ENCODE measurements at places on chromosomes 4 and X. TPM values are rescaled to one million over a fixed set of nuclear protein-coding genes. Genes with fewer than 3 reads are reported as not detected.

- no peaks in the 10 kb centered on the region for H3K27me3 ChIP-seq
- H3K36me3 ChIP-seq: no peaks in the 10 kb centered on the region
- no peak for DNase-seq
- H3K4me3 ChIP-seq: no peak overlapping the region
Observed at GRCh38 chr4:7254736-7255487, 62.6 kb downstream of the SORCS2 start.

GRCh38 chr4:174314770-174315169 is 31.1 kb downstream of the CEP44 start:
- no peak for DNase-seq
- no peak overlapping the region for H3K4me3 ChIP-seq
- peaks cover 14% of the 10 kb centered on the region for H3K36me3 ChIP-seq
- H3K4me1 ChIP-seq: peaks cover 4% of the 10 kb centered on the region
- no peaks in the 10 kb centered on the region for H3K27me3 ChIP-seq

DNA sequence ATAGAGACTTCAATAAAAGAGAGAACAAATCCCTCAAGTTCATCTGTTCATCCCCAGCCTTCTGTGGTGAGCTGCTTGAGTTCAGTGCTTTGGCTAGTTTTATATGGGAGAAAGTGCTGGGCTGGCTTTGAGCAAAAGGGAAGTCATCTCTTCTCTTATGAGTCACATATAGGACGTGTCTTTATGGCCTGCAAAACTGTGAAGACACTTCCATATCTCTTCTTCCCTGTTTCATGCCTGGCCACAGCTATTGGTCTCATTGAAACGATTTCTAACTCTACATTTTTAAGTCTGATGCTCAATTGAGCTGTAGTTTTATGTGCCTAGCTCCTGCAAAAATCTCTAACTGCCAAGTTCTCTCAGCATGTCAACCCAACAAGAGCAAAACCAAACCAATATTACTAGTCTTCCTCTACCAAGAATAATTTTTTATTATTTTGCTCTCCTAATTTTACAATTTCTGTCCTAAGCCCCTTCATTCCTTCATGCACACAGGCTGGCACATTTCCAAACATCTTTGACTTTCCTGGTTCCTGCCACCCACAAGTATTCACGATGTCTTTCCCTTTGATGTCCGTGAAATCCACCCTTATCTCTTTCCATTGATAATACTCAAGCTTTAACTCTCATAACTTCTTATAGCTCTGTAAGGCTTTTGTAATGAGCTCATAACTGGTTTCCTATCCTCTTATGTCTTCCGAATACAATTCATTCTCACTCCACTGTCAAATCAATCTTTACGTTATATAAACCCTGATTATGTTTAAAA is 165.3 kb downstream of the BTC start:
- peaks cover 4% of the 10 kb centered on the region for H3K4me1 ChIP-seq
- H3K36me3 ChIP-seq: no peaks in the 10 kb centered on the region

- peaks cover 17% of the 10 kb centered on the region for H3K4me1 ChIP-seq
- DNase-seq: no peak
- peaks cover 5% of the 10 kb centered on the region for H3K27me3 ChIP-seq
- no peak overlapping the region for H3K27ac ChIP-seq
- H3K4me3 ChIP-seq: no peak overlapping the region
Observed at GRCh38 chr4:152686452-152687013, 6.7 kb upstream of the TMEM154 start.

GRCh38 chrX:13659063-13659462 is 6.1 kb downstream of the TCEANC start:
- peaks cover 19% of the 10 kb centered on the region for H3K36me3 ChIP-seq
- no peak for DNase-seq
- H3K27me3 ChIP-seq: no peaks in the 10 kb centered on the region
- H3K27ac ChIP-seq: peak overlapping the region; percentile 88
- peaks cover 7% of the 10 kb centered on the region for H3K4me1 ChIP-seq
- H3K4me3 ChIP-seq: no peak overlapping the region

GRCh38 chr4:35966566-35966965 is 277.7 kb downstream of the ARAP2 start:
- peaks cover 10% of the 10 kb centered on the region for H3K4me1 ChIP-seq
- no peaks in the 10 kb centered on the region for H3K36me3 ChIP-seq
- H3K4me3 ChIP-seq: no peak overlapping the region
- no peak overlapping the region for H3K27ac ChIP-seq
- no peaks in the 10 kb centered on the region for H3K27me3 ChIP-seq

DNA sequence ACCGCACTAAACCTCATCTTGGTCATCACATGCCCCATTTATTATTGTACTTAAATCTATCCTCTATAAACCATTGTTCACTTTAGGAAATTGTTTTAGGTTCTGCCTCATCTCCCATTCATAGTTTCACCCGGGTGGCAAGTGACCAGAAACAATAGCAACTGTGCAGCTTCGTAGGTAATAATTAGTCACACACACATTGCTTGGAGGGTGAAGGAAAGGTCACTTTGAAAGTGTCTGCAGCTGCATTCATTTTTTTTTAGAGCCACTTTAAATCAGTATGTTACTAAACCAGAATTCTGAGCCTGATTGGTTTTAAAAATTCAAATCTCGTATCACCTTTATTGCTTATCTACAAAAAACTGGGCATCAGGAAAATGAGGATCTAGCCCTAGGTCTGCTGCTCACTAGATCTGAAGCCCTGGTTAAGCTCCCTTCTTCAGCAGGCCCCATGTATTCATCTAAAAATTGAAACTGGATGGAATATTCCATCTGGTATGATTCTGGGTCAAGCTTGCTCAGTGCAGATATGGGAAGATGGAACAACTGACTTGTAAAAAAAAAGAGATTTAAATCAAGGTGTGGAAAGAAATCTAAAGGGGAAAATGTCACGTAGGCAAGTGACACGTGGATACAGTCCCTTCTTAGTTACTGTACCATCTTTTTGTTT is 62.4 kb downstream of the LIMCH1 start:
- H3K27ac ChIP-seq: peak overlapping the region; percentile 10
- no peaks in the 10 kb centered on the region for H3K27me3 ChIP-seq
- peaks cover 51% of the 10 kb centered on the region for H3K4me1 ChIP-seq

GRCh38 chrX:46737041-46737440 is 21.9 kb downstream of the SLC9A7 start:
- peaks cover 19% of the 10 kb centered on the region for H3K36me3 ChIP-seq
- no peak for DNase-seq
- H3K4me3 ChIP-seq: no peak overlapping the region
- H3K4me1 ChIP-seq: no peaks in the 10 kb centered on the region

DNA sequence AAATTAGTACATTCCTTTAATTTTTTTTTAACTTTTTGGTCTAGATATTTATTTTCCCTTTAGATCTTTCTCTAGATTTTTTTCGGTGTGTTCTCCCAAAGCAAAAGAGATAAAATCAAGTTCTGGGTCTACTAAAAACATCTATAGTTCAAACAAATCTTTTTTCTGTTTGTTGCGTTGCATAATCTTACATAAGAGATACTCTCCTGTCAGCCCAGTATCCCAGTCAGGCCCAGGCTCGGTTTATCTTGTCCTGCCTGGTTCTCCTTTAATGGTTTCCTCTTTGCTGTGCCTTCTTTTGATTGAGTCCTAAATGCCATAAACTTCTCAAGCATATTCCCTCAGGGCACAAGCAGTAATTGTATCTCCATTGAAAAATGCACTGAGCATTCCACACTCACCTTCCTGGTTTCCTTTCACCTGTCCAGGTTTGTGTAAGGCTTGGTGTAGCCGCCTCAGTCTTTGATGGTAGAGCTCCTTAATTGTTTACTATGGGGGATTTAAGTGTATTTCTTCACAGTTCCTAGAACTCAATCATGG is 104.9 kb downstream of the TMEM131L start:
- peaks cover 19% of the 10 kb centered on the region for H3K4me1 ChIP-seq
- H3K4me3 ChIP-seq: no peak overlapping the region
- H3K27ac ChIP-seq: no peak overlapping the region
- no peaks in the 10 kb centered on the region for H3K27me3 ChIP-seq

DNA sequence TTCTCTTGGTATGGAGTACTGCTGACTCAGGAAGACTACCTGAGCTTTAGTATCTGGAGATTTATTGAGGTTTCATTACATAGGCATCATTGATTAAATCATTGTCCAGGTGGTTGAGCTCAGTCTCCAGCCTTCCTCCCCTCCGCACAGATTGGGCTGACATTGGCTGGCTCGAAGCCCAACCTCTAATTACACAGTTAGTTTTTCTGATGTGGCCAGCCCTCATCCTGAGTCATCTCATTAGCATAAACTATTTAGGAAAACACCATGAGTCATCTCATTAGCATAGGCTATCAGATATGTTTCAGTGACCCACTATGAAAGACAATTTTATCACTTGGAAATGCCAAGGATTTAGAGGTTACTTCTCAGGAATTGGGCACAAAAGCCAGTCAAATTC is 93.9 kb upstream of the ANKRD50 start:
- no peak overlapping the region for H3K4me3 ChIP-seq
- no peak overlapping the region for H3K27ac ChIP-seq
- no peaks in the 10 kb centered on the region for H3K27me3 ChIP-seq
- DNase-seq: no peak
- H3K36me3 ChIP-seq: peaks cover 1% of the 10 kb centered on the region
- peaks cover 8% of the 10 kb centered on the region for H3K4me1 ChIP-seq

DNA sequence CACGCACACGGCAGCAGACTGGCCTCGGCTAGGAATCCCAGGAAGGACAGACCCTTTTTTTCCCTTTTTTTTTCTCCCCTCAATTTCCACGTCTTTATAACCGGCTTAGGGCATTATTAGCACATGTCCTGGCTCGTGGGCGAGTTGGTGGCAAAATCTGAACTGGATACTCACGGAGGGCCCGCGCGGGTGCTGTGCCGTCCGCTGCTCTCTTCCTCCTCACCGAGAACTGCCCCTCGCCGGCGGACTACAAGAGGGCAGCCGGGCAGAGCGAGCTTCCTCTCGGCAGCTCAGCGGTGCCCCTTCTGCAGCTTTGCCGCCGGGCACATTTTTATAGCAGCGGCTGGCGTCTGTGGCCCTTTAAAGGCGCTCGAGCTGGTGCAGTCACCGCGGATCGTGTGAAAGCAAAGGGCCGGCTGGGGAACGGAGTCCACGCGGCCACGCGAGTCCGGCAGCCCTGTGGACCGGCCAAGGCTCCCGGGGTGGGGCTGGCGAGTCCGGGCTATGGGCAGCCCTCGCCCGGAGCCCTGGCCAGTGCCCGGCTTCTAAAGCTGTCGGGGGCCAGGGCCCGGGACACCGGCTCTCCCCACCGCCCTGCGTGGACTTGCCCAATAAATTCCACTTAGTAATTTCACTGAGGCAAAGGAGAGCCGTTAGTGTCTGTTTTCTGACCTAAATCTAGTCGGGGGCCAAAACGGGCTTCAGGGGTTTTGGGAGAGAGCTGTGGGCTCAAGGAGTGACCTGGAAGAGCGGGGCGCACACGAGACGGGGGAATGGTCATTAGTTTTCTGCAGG is 1.3 kb upstream of the CITED1 start:
- H3K4me1 ChIP-seq: peaks cover 21% of the 10 kb centered on the region
- peaks cover 64% of the 10 kb centered on the region for H3K27me3 ChIP-seq
- H3K27ac ChIP-seq: no peak overlapping the region
- no peaks in the 10 kb centered on the region for H3K36me3 ChIP-seq

DNA sequence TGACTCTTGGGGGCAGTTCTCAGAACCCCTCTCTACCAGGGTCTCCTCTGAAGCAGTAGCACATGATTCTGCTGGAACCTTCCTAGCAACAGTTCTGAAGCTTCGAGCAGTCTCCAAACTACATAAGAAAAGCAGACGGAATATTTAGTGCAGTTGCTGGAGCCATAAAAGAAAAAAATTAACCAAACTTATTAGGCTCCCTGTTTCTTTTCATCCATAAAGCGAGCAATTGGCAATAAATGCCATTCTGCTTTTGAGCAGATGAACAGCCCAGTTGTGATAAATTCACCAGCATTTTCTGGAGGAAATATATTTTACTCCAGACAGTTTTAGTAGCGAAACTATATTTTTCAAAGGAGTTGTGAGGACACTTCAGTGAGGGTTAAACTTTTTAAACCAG is 250.1 kb upstream of the BOD1L1 start:
- H3K27me3 ChIP-seq: peaks cover 1% of the 10 kb centered on the region
- no peak overlapping the region for H3K4me3 ChIP-seq
- H3K36me3 ChIP-seq: no peaks in the 10 kb centered on the region
- no peaks in the 10 kb centered on the region for H3K4me1 ChIP-seq
- H3K27ac ChIP-seq: no peak overlapping the region
- DNase-seq: no peak

GRCh38 chrX:9988762-9989161 is 21.6 kb downstream of the CLDN34 start:
- no peaks in the 10 kb centered on the region for H3K4me1 ChIP-seq
- H3K27ac ChIP-seq: no peak overlapping the region
- no peak for DNase-seq
- H3K36me3 ChIP-seq: peaks cover 2% of the 10 kb centered on the region

DNA sequence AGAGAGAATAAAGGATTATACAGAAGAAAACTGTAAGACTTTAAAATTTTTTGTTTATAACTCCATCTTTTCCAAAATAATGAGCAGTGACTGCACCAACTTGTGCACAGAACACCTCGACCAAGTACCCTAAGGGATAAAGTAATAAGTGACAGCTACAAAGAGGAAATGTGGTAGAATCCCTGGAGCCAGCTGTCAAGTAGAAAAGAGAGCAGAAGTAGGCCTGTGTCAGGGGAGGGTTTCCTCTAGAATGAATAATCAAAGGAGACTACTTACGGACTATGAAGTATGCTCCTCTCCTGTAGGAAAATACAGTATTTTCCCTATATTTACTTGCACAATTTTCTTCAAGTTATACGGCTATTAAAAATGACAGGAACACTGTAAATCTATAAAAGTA is 1.2 kb downstream of the EIF1AX start:
- peak overlapping the region; percentile 92 for H3K27ac ChIP-seq
- H3K4me1 ChIP-seq: peaks cover 14% of the 10 kb centered on the region
- no peak for DNase-seq
- peak overlapping the region; percentile 89 for H3K4me3 ChIP-seq
- H3K36me3 ChIP-seq: peaks cover 8% of the 10 kb centered on the region

GRCh38 chr4:88812420-88812819 is 114.8 kb upstream of the NAP1L5 start:
- no peak overlapping the region for H3K4me3 ChIP-seq
- peak overlapping the region; percentile 0 for H3K27ac ChIP-seq
- peaks cover 83% of the 10 kb centered on the region for H3K4me1 ChIP-seq

DNA sequence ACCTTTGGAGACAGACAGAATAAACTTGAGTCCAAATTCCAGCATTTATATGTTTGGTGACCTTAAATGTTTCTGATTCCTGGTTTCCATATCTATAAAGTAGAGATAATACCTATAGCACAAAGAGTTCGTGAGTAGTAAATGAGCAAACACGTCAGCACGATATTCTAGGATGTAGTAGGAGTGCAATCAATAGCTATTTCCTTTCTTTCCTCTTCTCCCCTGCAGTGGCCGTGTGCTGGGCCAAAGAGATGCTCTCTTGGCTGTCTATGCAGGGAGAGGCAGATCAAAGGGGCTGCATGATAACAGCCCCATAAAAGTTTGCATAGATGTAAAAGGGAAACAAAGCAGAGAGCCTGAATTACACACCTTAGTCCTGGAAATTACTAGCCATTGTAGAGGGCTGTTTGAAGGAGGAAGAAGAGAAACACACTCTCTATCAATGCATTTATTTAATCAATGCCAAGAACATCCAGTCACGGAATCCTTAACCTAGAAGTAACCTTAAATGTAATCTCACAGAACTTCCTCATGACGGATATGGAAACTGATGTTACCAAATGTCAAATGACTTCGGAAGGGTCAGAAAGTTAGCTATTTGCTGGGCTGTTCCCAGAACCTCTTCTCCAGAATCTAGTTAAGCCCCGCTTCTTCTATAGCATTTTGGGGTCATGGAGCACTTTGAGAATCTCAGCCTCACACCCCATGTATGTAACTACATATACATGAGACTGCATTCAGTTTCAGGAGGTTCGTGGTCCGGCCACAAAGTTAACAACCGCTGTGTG is 35.5 kb upstream of the PLAC8 start:
- no peak overlapping the region for H3K4me3 ChIP-seq
- peaks cover 3% of the 10 kb centered on the region for H3K4me1 ChIP-seq
- H3K36me3 ChIP-seq: no peaks in the 10 kb centered on the region
- no peak overlapping the region for H3K27ac ChIP-seq
- H3K27me3 ChIP-seq: no peaks in the 10 kb centered on the region

Gene BBS12
- 3.2 TPM for total RNA-seq

Gene FOXR2
- not detected for total RNA-seq

Gene MSANTD1
- 2.5 TPM for total RNA-seq

Gene KLKB1
- total RNA-seq: not detected

Gene CLGN
- 1.8 TPM for total RNA-seq
